ENCODE measurements at places on chromosomes 3 and 15. TPM values are rescaled to one million over a fixed set of nuclear protein-coding genes. Genes with fewer than 3 reads are reported as not detected.

The HRG gene
- total RNA-seq, result not detected

The MESP2 gene
- total RNA-seq, result not detected

The ABI3BP gene
- 0.05 TPM for total RNA-seq

DNA sequence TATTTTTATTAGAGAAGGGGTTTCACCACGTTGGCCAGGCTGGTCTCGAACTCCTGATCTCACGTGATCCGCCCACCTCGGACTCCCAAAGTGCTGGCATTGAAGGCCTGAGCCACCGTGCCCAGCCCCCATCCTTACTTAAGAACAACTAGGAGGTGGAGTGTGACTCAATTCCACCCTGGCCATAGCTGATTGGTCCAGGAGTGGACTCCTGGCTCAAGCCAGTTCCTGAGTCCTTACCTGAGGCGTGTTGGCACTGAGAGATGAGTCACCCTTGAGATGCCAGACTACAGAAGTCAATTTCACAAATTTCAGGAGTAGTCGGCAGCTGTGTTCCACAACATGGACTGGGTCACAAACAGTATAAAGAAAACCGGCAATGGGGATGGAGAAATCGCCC, 124.2 kb downstream of the SHQ1 start:
- peak overlapping the region; percentile 91 for H3K27ac ChIP-seq
- no peaks in the 10 kb centered on the region for H3K36me3 ChIP-seq
- no peak for DNase-seq
- H3K4me1 ChIP-seq, result peaks cover 30% of the 10 kb centered on the region
- H3K27me3 ChIP-seq, result no peaks in the 10 kb centered on the region
- no peak overlapping the region for H3K4me3 ChIP-seq

- peak overlapping the region; percentile 32 for H3K27ac ChIP-seq
- no peaks in the 10 kb centered on the region for H3K36me3 ChIP-seq
- no peaks in the 10 kb centered on the region for H3K27me3 ChIP-seq
- peak; percentile 70 for DNase-seq
Measured at GRCh38 chr3:30286007-30286669, 320.3 kb upstream of the TGFBR2 start.

DNA sequence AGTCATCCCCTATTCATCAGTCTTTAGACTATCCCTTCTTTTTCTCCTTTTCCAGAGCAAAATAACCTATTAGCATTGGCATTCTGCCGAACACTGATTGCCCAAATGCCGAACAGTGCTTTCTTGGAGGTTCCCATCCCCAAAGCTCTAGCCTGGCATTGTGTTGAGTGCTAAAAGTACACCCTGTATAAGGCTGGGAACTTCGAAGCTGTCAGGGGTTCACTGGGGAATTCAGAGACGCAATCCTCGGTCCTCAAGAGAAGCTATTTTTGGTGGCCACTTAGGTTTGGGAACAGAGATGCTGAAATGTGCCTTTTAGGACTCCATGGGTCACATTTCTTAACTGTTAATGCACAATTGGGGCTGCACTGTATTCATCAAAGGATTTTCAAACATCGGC, 8.4 kb downstream of the FRMD5 start:
- no peaks in the 10 kb centered on the region for H3K4me1 ChIP-seq
- H3K36me3 ChIP-seq, result no peaks in the 10 kb centered on the region
- no peak overlapping the region for H3K4me3 ChIP-seq
- H3K27ac ChIP-seq, result no peak overlapping the region
- no peak for DNase-seq
- no peaks in the 10 kb centered on the region for H3K27me3 ChIP-seq

DNA sequence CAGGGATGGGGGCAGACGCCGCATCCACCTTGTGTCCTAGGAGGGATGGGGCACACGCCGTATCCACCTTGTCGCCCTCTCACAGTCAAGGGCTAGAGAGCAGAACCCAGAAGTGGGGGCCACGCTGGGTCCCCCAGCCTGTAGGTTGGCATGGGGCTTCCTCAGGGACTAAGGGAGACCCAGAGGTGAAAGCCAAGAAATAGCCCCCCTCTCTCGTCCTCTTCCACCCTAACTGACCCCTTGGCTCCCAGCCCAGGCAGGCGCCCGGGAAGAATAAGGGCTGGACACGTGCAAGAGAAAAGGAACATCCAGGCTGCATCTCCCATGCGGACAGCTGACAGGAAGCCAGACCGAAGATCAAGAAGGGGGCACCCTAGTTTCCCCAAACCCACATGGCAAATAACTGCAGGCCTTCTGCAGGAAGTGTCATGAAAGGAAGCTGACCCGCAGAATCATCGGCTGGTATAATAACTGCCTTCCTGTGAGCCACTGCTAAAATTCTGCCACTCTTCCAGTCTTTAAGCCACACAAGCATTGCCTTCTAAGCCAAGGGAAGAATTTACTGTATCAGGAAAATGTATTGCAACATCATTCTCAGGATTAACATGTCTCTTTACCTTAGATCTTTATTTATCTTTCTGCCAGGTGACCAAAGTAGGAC, 38.5 kb upstream of the TFRC start:
- no peaks in the 10 kb centered on the region for H3K27me3 ChIP-seq
- no peak for DNase-seq
- no peaks in the 10 kb centered on the region for H3K4me1 ChIP-seq
- no peak overlapping the region for H3K4me3 ChIP-seq
- H3K36me3 ChIP-seq, result no peaks in the 10 kb centered on the region
- H3K27ac ChIP-seq, result no peak overlapping the region

GRCh38 chr15:69668963-69669362, 216.3 kb downstream of the RPLP1 start:
- H3K4me3 ChIP-seq, result no peak overlapping the region
- no peaks in the 10 kb centered on the region for H3K36me3 ChIP-seq
- no peak overlapping the region for H3K27ac ChIP-seq
- no peaks in the 10 kb centered on the region for H3K27me3 ChIP-seq
- H3K4me1 ChIP-seq, result no peaks in the 10 kb centered on the region

DNA sequence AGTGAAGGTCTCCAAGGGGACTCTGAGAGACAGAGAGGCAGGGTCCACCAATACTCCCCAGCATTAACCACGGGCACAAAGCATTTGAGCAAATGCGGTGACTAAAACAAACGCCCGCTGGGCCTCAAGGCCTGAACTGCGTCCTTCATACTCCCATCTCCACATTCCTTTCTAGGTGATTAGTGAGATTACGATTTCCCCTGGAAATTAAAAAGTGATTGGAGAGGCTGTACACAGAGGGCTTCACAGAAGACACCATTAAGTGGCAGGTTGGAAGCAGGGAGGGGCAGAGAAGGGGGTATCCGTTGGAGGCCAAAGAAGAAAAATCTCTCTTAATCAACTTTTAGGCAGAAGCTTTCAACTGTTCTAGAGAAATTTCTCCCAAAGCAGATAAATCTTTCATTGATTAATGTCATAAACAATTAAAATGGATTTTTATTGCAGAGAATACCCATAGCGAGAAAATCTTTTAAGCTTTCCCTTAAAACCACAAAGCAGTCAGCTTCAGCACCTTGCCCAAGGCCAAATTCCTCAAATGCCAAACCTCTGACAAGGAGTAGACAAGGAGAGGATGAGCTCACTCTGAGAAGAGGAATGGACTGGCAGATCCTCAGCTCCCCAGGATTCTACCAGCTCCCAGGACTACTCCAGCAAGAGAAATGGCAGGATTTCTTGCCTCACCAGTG, 38.2 kb downstream of the MB21D2 start:
- peaks cover 45% of the 10 kb centered on the region for H3K4me1 ChIP-seq
- no peak overlapping the region for H3K4me3 ChIP-seq
- H3K27me3 ChIP-seq, result no peaks in the 10 kb centered on the region
- H3K27ac ChIP-seq, result no peak overlapping the region

DNA sequence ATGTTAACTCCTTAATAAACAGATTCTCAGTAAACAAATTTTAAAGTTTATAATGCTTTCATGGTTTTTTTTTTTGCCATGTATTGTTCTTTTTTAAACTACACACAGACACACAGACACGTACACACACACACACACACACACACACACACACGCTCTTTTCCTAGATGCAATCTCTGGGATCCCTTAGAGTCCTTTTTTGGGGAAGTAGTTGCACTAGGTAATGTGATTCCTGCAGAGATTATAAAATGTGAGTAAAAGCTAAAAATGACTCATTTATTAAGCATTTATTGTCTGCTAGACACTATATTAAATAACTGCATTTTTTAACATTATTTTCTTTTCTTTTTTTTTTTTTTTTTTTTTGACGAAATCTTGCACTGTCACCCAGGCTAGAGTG, 19.9 kb downstream of the NDUFB5 start:
- no peak for DNase-seq
- no peak overlapping the region for H3K4me3 ChIP-seq
- H3K36me3 ChIP-seq, result peaks cover 45% of the 10 kb centered on the region
- H3K27ac ChIP-seq, result no peak overlapping the region
- no peaks in the 10 kb centered on the region for H3K4me1 ChIP-seq
- no peaks in the 10 kb centered on the region for H3K27me3 ChIP-seq

DNA sequence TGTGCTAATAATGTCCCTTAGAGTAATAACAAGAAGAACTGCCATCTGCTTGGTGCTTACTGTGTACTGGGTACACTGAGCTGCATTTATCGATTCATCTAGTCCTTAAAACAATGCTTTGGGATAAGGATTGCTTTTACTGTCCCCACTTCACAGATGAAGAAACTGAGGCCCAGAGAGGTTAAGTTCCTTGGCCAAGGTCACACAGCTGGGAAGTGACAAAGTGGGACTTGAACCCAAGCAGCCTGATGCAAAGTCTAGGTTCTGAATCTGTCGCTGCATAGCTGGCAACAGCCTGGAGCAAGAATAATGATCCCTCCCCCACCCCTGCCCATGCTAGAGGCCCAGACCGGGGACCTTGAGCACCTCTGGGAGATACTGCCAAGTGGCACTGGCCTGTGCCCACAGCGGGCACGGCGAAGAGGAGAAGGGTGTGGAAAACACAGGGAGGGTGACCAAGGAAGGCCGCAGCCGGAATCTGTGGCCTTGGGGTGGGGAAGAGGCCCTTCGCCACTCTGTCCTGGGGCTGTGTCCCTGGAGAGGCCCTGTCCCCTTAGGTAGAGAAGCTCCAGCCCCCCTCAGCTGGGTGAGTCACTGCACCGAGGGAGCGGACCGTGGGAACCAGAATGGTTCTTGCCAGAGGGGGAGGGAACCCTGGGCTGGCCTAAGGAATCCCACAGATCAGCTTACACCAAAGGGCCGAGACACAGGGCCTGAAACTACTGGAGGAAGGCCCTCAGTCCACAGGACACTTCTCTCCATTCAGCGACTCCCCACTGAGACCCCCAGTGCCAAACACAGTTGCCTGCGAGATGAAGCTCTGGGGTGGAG, 3.5 kb downstream of the PLXND1 start:
- H3K27me3 ChIP-seq, result no peaks in the 10 kb centered on the region
- DNase-seq, result peak; percentile 97
- peak overlapping the region; percentile 84 for H3K27ac ChIP-seq
- peaks cover 34% of the 10 kb centered on the region for H3K36me3 ChIP-seq
- peak overlapping the region; percentile 88 for H3K4me3 ChIP-seq
- peaks cover 80% of the 10 kb centered on the region for H3K4me1 ChIP-seq

DNA sequence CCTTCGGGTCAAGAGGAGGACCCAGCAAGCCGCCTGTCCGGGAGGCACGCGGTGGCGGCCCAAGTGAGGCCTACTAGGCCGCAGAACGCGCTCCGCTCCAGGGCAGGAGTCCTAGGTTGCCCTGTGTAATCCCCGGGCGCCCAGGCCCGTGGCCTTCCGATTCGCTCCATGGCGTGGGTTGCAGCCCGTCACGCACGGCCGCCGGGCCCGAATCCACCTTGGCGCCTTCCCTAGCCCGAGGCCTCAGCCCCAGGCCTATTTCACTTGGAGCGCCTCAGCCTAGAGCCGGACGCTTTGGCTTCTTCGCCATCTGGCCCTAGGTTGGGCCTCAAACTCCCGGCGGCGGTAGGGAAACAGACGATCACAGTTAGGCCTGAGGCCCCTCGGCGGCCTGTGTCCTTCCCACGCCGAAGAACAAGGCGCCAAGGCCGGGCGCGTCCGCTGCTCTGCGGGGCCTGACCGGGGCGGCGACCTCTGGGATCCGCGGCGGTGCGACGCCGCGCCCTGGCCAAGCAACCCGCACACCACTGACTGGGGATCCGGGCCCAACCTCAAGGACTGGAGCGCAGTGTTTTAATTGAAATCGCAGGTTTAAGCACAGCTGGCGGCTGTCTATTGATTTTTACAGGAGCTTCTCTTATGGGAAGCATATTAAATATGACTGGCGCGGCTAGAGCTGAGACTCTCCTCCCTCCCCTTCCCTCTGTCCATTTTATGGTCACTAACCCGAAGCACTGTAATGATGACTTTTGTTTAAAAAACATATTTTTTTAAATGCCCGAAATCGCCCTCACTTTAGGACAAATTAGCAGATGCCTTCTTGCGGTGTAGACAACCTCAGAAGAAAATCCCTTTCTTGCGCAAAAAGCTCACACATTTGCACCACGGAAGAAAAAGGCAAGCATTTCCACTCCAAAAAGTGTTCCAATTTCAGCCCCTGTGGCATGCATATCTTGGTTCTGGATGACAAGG, 3.8 kb upstream of the FEZF2 start:
- no peak for DNase-seq
- H3K36me3 ChIP-seq, result no peaks in the 10 kb centered on the region
- H3K4me3 ChIP-seq, result no peak overlapping the region
- no peaks in the 10 kb centered on the region for H3K4me1 ChIP-seq

GRCh38 chr3:16061491-16061890, 113.0 kb upstream of the GALNT15 start:
- no peak for DNase-seq
- H3K4me3 ChIP-seq, result no peak overlapping the region
- peak overlapping the region; percentile 89 for H3K27ac ChIP-seq

DNA sequence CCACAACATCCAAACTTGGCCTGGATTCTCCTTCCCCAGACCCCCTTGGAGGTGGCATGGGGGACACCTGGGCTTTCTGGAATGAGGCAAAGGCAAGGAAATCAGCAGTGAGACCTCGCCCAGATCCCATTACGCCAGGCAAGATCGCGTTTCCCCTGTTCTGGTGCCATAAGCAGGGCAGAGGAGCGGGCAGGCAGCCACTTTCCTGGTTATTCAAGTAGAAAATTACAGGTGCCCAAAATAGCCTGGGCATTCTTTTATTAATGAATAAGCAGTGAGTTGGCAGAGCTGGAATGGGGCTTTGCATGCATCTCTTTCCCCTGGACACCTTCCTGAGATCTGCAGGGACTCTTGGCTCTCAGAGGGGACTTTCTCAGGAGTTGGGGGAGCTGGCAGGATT, 31.5 kb upstream of the FAM107A start:
- H3K36me3 ChIP-seq, result no peaks in the 10 kb centered on the region
- H3K27ac ChIP-seq, result no peak overlapping the region
- H3K4me3 ChIP-seq, result no peak overlapping the region

GRCh38 chr3:150077581-150078247, 107.0 kb upstream of the PFN2 start:
- H3K36me3 ChIP-seq, result no peaks in the 10 kb centered on the region
- H3K4me1 ChIP-seq, result peaks cover 68% of the 10 kb centered on the region
- H3K27me3 ChIP-seq, result no peaks in the 10 kb centered on the region
- no peak overlapping the region for H3K4me3 ChIP-seq

DNA sequence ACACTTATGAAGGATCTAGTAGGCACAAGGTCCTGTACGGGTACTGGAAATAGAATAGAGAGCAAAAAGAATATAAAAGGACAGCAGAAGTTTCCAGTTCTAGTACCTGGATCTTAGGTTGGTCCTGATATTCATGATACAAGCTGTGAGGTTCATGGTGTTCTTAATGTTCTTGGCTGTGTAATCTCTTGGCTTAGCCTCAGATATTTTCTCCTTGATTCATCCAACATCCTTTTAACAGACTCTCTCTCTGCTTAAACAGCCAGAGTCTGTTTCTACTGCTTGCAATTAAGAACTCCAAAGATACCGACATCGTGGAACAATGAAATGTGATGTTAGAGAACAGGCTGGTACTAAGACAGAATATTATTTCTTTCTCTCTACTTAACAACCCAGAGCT, 49.9 kb downstream of the CNTN3 start:
- no peaks in the 10 kb centered on the region for H3K36me3 ChIP-seq
- H3K27ac ChIP-seq, result no peak overlapping the region
- H3K4me3 ChIP-seq, result no peak overlapping the region
- H3K27me3 ChIP-seq, result no peaks in the 10 kb centered on the region

All from SJSA1 (cell line).